ENCODE measurements at places on chromosomes 2 and 18.

GRCh38 chr2:160486341-160486740, 7.3 kb downstream of the RBMS1 start:
- no peak for DNase-seq

DNA sequence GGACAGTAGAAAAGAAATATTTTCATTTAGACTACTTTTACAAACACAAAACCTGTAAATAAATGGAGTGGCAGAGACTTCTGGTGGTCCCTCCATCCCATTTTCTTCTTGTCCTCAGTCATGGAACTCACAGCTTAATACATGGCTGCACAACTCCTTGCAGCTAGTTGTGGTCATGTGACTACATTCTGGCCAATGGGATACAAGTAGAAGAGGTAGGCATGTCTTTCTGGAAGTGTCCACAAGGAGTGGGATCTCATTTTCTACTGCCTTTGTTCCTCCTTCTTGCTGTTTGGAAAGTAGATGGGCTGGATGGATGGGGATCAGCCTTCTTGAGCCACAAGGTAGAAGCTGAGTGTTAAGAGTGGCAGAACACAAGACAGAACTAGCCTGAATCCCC, 555.8 kb downstream of the SATB2 start:
- no peak for DNase-seq

DNA sequence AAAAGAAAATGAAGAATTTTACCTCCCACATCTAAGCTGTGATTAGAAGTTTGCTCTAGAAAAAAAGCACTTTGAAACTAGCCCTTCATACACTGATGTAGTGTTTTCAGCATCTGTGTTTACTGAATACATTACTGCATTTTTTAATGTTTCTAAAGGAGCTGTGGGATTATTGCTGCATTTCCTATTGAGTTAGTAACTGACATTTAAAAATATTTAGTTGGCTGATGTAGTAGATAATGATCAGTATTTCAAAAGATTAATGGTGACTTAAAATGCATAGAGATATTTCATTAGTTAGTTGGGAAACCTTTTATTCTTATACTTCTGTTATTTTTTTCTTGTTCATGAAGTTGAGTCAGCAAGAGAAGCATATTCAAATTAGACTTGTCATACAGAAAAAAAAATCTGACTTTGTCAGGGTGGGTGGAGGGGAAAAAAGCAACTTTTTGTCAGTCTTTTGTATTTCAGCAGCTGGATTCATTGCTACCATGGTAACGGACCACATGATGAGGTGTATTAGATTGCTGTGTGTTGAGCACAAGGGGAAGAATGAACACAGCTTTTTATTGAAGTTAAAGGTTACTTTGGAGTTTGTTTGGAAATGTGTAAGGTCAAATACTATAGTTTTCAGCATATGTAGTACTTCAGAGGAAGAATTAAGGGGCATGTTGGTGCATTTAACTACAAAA, at the start of gene DTNA:
TSS of gene DTNA (plus strand) at position 549 of the 692 bp plus-strand sequence. CDS start 45,679 bp downstream, outside the sequence.
- DNase-seq = no peak

DNA sequence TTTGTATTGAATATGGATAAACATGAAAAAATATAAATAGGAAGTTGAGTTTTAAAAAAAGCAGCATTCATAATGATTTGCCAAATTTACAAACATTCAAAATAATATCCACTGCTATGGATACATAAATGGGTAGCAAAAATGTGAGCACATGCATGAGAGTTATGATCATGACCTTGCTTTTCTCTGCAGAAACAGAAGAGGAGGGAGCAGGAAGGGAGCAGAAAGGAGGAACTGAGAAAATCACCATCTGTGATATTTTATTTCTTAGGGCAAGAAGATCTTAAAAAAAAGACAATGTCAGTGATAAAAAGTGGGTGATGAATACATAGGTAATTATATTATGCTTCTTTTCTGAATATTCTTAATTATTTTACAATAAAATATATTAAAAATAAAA, 17.7 kb upstream of the CCDC93 start:
- DNase-seq = no peak

- DNase-seq = no peak
Observed at GRCh38 chr2:235235977-235236767, 257.7 kb upstream of the AGAP1 start.

DNA sequence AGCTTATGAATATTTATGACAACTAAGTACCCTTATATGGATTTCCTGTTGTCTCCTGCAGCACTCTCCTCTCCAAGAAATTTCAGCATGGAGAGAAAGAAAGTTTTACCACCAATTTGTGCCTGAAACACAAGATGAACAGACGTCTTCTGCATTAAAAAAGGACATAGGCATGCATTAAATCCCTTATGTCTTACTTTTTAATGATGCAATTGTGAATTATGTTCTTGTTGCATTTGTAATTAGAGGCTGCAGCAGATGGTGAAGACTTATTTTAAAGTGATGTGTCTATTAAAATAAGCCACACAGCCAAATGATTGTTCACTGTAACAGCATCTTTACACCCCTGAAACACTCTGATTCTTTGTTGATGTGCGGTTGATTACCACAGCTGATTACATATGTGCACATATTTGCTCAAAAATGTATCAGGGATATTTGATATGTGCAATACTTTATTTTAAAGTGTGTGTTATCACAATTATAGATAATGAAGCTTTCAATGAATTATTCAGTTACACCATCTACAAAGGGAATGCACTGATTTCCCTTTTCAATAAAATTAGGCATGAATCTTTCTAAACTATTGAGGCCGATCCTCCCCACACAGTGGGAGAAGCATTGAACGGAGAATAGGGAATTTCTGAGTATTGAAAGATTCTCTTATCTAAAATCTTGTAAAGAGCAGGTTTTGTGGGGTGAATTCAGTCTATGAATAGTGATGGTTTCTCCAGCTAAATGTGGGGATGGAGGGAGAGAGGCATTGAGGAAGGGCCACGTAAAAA, 585.1 kb downstream of the SLC4A3 start:
- DNase-seq = no peak

GRCh38 chr2:160353166-160353565, 140.4 kb downstream of the RBMS1 start:
- DNase-seq = no peak

DNA sequence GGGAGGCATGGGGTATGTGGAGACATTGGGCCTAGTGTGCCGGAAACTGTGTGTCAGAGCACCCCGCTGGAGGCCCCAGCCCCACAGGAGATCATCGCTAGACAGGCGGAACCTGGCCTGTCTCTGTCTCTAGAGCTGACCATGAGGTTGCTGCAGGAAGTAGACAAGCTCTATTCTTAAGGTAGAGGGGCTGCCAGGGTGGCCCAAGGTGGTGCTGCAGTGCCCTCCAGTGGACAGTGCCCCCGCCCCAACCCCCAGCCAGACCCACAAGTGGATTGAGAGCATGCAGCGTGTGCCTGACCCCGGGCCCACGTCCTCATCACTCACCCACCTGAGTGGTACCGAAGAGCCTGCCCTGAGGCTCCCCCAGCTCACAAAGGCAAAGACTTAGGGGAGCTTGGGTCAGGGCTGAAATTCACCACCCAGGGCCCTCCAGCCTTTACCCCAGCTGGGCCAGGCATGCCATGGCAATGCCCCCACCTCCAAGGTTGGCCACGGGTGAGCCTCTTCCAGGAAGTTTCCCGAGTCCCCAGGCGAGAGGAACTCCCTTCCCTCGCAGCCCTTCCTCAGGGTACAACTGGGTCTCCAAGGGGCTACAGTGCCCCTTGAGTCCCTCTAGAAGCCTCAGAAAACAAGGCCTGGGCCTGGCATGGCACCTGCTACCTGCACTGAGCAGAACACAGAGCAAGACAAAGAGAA, 155.0 kb downstream of the TTC32 start:
- peak; percentile 13 for DNase-seq

- peak; percentile 68 for DNase-seq
Observed at GRCh38 chr2:236507393-236508085, 62.1 kb upstream of the ACKR3 start.

- DNase-seq = no peak
Observed at GRCh38 chr2:219122202-219122980, 38.2 kb downstream of the NHEJ1 start.

GRCh38 chr2:127661072-127661649, 14.2 kb downstream of the LIMS2 start:
- no peak for DNase-seq

DNA sequence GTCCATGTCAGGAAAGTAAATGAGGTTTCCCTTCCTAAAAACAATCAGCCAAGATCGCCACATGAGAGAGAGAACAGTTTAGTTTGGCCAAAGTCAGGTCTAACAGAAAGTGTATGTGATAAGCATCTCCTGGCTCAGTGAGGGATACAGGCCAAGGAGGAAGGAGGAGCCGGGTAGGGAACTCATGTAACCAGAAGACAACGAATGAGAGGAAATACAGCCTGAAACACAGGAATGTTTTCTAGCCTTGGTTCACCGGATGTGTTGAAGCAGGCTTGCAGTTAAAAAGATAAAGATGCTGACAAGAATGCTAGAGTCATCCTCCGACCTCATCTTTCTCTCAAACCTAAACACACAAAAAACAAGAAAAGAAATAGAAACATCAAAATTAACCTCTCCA, 283.9 kb upstream of the SIX2 start:
- DNase-seq = no peak

DNA sequence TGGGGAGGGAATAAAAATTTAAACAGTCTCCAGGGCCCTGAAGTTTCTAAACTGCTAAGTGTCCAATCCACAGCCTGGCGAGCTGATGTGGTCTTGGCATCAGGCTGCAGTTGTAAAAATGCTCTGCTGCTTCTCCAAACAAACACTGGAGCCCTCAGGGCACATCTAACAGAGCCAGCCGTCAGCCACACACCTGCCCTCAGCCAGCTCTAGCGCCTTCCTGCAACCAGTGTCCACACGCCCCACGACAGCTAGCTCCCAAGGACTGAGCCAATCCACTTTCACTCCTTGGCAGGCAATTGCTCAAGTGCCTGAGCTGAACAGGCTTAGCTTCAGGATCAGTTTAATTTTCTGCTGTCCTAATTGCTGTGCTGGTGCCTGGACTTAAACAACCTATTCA, 446.4 kb upstream of the RAB12 start:
- DNase-seq = no peak

- DNase-seq = no peak
Observed at GRCh38 chr2:64439194-64439593, 14.8 kb upstream of the LGALSL start.

GRCh38 chr2:145753041-145753608, 1233.2 kb upstream of the ZEB2 start:
- no peak for DNase-seq

DNA sequence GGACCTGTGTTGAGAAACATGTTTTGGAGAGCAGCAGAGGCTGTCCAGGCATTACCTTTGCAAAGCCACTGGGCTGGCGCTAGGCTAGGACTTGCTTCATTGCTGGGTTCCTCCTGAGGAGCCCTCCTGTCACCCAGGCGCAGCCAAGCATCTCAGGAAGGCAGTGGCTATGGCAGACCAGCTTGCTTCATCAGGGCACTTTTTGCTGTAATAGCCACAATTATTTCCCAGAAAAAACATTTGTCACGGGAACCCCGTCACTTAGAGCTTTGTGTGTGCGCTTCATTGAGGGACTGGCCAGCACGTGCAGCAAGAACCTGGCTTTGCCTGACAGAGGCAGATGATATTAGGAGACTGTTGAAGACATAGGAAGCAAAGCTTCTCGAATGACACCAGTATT, 36.4 kb downstream of the SLC20A1 start:
- DNase-seq = no peak

GRCh38 chr18:42011053-42011452, 56.0 kb downstream of the PIK3C3 start:
- no peak for DNase-seq
